NT2/D1 (cell line): ENCODE measurements at places on chromosomes 4 and X.

- DNase-seq: no peak
Measured at GRCh38 chr4:147336252-147336651, 144.6 kb upstream of the EDNRA start.

DNA sequence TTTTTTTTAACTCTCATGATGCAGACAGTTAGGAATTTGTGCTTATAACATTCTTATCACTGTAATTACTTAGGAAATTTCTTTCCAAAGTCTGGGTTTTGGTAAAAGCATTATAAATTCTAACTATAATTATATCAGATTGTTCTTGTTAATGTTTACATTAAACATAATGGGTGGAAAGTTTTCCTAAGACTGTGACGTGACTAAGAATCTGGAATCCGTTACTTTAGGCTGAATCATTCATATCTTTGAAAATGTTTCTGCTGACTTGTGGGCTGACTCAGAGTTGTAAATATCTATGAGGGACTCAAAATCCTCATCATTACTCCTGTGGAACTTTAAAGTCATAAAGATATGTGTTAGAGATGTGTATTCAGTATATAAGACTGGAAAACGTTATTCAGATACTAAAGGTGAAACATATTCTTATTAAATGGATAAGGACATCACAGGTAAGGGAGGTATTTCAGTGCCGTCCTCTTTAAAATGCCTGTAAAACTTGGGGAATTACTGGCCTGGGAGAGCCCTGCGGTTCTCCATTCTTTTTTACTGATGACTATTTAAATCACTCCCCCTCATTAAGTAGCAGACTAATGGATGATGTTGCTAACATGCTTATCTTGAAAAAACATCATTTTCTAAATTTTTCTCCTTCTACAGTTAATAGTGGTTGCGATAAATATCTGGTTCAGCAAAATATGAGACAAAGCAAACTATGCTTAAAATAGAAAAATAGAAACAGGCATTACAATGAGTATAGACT is 159.0 kb downstream of the DCLK2 start:
- DNase-seq: no peak

DNA sequence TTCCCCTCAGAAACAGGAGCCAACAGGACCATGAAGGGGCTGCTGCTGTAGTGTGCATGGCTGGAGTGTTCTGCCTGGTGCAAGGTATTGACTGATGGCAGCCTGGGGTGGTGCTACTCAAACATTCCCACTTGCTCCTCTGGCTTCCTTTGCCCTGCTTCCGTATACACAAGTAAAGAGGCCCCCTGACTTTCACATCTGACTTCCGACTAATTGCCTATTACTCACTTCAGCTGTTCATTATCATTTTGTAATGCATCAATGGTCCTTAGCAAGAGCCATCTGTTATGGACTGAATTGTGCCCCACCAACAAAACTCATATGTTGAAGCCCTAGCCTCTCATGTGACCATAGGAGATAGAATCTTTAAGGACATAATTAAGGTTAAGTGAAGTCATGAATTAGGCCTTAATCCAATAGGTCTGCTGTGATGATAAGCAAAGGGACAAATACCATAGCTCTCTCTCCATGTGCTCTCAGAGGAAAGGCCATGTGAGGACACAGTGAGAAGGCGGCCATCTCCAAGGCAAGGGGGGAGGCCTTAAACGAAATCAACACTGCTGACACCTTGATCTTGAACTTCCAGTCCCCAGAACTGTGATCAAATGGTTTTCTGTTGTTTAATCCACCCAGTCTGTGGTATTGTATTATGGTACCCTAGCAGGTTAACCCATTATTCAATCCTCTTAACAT is 122.5 kb upstream of the CLNK start:
- no peak for DNase-seq

DNA sequence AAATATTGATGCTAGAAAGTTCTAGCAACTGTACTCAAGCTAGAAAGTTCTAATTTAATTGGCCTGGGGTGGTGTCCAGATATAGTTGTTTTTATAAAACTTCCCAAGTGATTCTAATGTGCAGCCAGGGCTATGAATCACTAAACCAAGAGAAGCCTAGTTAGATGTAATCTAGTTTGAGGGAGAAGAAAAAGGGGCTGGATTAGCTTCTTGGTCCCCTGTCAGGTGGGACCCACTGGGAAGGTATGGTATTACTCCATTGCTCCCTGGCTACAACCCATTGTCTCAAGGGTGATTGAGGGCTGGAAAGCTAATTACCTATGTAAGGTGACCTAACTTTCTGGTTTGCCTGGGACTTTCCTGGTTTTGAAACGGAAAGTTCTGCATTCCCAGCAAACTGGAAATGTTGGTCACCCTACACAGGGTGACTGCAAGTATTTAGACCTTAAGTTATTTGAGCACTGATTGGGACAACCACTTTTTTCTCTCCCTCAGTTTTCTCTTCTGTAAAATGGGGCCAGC is 23.9 kb upstream of the MSN start:
- no peak for DNase-seq

GRCh38 chr4:72513227-72513626 is 55.8 kb downstream of the ADAMTS3 start:
- DNase-seq: no peak

GRCh38 chrX:75278991-75279390 is 5.1 kb downstream of the UPRT start:
- DNase-seq: peak; percentile 71

- DNase-seq: no peak
Measured at GRCh38 chr4:112156553-112156952, 11.3 kb downstream of the FAM241A start.

DNA sequence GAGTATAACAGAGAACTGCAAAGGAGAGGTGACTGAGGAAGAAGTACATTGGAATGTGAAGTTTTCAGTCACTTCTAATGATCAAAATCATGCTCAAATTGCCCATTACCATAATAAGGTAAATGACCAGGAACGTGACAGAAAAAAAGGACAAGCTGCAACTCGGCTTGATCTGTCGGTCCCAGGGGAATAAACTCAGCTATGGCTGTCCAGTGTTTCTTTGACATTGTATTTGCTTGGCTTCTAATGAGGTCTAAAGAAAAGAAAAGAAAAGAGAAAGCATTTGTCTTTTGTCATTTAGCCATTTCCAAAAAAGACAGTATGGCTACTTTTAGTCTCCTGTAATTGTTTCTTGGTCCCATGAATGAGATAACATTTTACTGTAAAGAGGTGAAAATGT is 25.2 kb downstream of the PHOX2B start:
- no peak for DNase-seq

DNA sequence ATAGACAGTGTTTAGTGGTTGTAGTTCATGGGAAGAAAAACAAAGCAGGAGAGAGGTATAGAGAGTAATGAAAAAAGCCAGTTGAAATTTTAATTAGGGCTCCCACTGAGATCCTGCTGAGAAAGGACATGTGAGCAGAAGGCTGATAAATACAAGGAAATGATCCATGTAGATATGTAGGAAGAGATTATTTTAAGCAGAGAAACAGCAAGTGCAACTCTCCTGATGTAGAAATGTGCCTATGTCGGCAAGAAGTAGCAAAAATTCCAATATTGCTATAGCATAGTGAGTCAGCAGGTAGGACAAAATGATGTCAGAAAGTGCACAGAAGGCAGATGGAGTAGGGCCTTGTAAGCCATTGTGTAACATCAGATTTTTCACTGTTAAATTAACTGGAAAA is 1027.3 kb downstream of the PCDH18 start:
- DNase-seq: no peak

- no peak for DNase-seq
Measured at GRCh38 chr4:15147714-15148113, 145.4 kb downstream of the CPEB2 start.

DNA sequence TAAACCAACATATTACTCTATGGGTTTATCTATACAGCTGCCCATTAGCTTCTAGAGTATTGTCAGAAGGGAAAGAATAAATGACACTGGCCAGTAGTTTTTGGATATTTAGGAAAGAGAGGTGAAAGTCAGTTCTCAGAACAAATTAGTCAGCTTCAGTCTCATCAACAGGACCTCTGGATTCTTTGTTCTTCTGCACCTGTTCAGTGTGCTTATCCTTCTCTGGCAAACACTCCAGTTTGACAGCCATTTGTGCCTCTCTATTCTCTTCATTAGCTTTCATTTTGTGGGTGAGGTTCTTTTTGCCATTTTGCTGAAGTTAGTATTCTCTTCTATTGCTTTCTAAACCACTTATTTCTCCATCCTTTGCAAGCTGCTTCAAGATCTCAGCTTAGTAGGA is 107.0 kb downstream of the PCDH18 start:
- DNase-seq: no peak

DNA sequence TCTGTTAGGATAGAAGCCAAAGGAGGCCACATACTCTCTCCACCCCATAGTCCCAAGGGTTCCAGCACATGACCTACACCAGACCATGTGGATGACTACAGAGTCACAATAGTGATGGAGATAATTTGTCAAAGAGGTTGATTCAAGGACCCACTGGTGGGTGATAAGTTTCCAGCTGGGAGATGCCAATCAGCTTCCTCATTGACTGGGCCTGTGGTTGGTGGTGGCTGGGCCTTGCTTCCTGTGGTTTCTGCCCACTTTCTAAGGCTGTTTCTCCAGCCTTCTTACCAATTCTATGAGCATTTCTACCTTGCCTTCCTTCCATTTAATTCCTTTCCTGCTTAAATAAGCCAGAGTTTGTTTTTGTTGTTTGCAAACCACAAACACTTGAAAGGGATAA is 95.5 kb upstream of the CPEB2 start:
- DNase-seq: no peak

GRCh38 chr4:61923179-61923578 is 723.1 kb downstream of the ADGRL3 start:
- DNase-seq: no peak

GRCh38 chr4:3851881-3852280 is 85.7 kb downstream of the ADRA2C start:
- no peak for DNase-seq

DNA sequence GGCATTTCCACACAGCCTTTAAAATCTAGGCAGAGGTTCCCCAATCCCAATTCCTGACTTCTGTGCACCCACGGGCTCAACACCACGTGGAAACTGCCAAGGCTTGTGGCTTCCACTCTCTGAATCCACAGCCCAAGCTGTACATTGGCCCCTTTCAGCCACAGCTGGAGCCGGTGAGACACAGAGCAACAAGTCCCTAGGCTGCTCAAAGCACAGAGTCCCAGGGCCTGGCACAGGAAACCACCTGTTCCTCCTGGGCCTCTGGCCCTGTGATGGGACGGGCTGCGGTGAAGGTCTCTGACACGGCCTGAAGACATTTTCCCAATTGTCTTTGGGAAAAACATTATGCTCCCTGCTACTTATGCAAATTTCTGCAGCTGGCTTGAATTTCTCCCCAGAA is 500.0 kb downstream of the FSTL5 start:
- DNase-seq: no peak

DNA sequence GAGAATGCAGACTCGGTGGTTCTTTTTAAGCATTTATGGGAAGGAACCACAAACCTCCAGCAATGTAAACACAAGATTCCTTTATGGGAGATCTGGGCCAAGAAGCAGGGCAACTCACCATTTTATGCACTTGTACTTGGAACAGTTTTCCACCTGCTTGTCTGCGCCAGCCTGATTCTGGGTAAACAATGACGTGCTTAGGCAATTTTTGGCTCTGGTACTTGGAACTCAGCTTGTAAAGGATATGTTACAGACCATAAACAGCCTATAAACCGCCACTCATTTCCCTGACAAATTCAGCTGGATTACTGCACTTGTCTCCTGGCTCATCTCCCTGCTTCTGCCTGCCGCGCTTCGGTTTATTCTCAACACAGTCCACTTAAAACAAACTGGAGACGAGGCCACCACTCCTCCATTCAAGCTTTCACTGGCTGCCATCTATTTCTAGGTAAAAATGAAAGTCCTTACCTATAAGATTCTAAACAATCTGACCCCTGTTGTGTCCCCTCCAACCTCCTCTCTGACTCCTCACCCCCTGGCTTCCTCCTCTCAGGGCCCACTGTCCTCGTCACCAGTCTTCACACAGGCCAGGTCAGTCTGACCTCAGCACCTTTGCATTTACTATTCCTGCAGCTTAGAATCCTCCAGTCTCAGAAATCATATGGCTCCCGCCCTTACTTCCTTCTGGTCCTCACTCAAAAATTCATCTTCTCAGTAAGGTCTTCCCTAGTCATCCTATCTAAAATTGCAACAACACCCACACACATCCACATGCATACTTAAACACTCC is 205.9 kb upstream of the GALNT7 start:
- DNase-seq: no peak

DNA sequence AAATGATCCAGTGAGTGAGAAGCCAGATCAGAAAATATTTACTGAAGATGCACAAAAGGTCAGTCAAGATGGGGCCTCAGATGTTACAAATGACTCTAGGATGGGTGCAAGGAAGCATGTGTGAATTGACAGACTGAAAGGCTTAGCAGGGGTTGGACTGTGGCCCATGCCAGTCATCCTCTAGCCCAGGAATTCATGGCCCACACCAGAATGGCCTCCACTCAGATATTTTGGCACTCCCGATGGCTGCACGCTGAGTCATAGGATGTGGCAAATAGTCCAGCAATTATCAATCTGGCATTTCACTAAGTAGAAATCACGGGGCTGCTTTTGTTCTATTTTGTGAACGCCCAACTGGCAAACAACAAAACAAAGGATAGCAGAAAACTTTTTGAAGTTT is 406.5 kb downstream of the IQCM start:
- DNase-seq: no peak

DNA sequence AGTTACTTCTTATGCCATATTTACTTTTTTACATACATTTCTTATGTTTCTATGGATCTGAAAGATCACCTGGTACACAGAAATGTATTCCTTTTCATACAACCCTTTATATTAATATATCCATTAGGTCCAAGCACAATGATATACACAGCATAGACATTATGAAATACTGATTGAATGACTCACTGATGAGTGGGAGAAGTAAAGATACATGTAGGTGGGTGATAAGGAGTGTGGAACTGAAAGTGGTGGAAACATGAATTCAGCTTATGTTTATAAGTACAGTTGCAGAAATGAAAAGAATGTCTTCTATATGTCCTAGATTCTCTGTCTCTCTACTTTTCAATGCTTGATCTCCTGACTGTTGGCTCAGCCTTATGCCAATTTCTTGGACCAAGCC is 87.9 kb downstream of the YIPF7 start:
- DNase-seq: no peak

DNA sequence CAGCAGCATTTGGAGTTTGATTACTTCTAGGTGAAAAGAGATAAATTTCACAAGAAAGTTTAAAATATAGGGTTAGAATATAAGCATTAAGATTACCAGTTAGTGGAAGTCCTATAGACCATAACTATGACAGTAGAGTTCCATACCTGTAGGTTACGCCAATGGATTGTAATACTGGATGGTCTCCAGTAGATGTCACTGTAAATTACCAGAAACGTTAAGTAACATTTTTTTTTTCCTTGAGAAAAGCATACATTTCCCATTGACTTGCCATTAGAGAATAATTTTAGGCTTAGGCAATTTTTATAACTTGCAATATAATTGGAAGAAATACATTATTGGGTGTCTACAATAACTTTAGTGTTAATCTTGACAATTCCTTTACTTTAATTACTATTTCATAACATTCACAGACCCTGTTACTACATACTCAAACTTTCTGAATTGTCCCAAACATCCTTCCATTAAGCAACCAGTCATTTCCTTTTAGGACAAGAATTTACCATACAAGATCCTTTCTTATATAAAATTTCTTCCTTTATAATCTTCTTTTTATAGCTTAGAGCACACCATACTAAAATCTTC is 304.1 kb upstream of the TECRL start:
- DNase-seq: no peak

GRCh38 chr4:103012551-103012950 is 7.0 kb downstream of the SLC9B1 start:
- DNase-seq: no peak

GRCh38 chr4:25528391-25528790 is 127.3 kb upstream of the SLC34A2 start:
- DNase-seq: no peak

GRCh38 chr4:118869808-118870342 is 18.8 kb upstream of the SYNPO2 start:
- no peak for DNase-seq
